ENCODE measurements at places on chromosomes 3 and 15. TPM values are rescaled to one million over a fixed set of nuclear protein-coding genes. Genes with fewer than 3 reads are reported as not detected.

FSTL1 gene
- 89.1 TPM for total RNA-seq

FBLN2 gene
- total RNA-seq, result 1.3 TPM

ATP2C1 gene
- 70.3 TPM for total RNA-seq

PPP1R14D gene
- total RNA-seq, result not detected

C2CD4B gene
- 0.70 TPM for total RNA-seq

TRPM1 gene
- total RNA-seq, result not detected

PIGBOS1 gene
- total RNA-seq, result 13.3 TPM

IL5RA gene
- not detected for total RNA-seq

PLS1 gene
- total RNA-seq, result 8.9 TPM

DNA sequence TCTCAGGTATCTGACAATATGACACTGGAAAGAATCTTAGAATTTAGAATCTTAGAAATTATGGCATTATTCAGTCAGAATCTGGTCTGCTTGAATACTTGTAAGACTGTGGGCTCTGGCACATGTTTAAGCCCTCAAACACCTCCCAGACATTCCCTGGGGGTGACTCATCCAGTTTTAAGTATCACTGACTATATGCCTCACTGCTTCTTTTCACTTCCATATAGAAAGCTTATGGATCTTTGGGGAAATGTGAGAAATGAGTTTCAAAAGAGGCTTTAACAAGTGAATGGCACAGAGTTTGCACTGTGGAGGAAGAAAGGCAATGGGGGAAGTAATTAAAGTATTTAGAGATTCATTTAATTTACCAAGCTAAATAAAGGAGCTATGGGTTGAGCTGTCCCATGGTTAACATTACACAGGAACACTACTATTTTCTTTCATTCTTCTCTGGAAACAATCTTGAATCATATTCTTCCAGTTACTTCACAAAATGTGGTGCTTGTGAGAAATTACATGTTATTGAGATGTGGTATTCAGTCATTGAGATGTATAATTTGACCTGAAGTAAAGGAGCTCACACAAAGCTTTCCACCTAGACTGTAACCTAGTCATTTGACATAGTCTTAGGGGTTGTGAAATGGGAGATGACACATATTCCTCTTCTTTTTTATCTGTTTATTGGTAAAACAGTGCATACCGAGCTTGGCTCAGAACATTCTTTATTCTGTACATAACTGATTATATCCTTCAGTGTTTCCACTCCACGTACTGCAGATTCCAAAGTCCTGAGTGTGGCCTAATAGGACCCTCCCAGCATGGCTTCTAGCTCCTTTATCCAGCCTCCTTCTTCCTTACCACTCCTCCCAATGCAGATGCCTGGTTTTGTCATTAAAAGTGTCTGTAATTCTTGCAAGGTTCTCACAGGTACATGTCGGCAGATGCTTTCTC is 544.6 kb upstream of the NECTIN3 start:
- peak; percentile 92 for DNase-seq

GRCh38 chr3:196186651-196187573 is 24.3 kb downstream of the ZDHHC19 start:
- no peak for DNase-seq

GRCh38 chr15:69830430-69830829 is 267.3 kb downstream of the TLE3 start:
- no peak for DNase-seq

- no peak for DNase-seq
These were observed 14.9 kb downstream of the TRH start for GRCh38 chr3:129989414-129989813.

DNA sequence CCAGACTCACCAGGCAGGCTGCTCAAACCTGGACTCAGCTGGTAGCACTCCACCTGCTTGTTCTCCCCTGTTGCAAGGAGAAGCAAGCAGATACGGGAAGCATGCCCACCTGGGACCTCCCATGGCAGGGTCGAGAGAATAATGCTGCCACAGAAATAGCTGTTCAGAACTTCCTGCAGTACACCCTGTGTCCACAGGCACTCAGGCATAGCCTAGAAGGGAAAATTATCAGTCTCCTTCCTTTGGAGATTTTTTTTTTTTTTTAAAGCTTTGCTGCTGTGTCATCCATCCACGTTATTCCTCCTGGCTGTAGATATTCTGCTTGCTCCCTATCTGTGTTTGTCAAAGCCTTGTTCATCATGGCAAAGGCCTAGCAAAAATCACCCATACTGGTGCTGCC is 32.7 kb upstream of the RPS17 start:
- DNase-seq, result no peak

GRCh38 chr3:11477407-11477911 is 166.3 kb downstream of the VGLL4 start:
- DNase-seq, result peak; percentile 18

GRCh38 chr3:177401375-177401774 is 204.1 kb upstream of the TBL1XR1 start:
- DNase-seq, result no peak

GRCh38 chr15:51051776-51052175 is 42.9 kb downstream of the TNFAIP8L3 start:
- peak; percentile 5 for DNase-seq

DNA sequence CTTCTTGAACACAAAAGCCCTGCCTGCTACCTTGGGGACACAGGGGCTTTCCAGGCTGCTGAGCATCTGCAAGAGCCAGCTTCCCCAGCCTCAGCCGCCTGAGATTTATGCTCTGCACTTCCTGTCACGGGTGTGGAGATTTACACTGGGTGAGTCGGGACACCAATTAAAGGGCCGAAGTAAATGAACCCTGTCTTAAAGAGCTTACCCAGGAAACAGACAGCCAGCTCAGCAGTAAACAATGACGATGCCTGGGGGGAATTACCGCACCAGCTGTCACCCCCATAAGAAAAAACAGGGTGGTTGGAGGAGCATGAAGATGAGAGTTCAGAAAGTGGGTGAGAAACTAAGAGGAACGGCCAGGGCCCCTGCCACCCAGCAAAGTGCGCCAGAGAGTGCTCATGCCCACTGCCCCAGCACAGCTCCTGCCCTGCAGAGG is 37.5 kb upstream of the IQSEC1 start:
- no peak for DNase-seq

GRCh38 chr15:52493968-52494367 is 34.7 kb downstream of the MYO5A start:
- peak; percentile 13 for DNase-seq

GRCh38 chr3:12585181-12585580 is 28.3 kb downstream of the MKRN2 start:
- DNase-seq, result no peak

DNA sequence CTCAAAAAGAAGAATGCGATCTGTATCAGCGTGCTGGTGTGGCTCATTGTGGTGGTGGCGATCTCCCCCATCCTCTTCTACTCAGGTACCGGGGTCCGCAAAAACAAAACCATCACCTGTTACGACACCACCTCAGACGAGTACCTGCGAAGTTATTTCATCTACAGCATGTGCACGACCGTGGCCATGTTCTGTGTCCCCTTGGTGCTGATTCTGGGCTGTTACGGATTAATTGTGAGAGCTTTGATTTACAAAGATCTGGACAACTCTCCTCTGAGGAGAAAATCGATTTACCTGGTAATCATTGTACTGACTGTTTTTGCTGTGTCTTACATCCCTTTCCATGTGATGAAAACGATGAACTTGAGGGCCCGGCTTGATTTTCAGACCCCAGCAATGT is 1.3 kb downstream of the P2RY1 start:
- DNase-seq, result no peak

DNA sequence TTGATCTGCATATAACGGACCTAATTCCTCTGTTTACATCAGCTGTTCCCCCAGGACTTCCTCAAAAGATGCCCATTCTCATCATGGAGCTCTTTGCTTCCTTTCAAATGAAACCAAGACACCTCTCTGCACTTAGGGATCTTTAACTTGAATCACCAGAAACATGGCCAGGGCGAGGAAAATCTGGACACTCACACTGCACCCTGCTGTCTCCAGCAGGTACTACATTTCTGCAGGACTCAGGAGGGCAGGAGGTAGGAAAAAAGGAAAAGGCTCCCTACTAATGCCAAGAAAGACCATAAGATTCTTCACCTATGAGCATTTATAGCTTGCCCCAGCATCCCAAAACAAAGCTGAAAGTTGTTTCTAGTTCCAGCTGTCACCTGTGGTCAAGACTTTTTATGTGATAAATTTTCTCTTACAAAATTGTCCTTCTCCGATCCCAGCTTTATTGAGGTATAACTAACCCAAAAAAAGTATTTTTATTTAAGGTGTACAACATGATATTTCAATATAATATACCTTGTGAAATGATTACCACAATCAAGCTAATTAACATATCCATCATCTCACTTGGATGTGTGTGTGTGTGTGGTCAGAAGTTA is 87.3 kb upstream of the C15orf61 start:
- peak; percentile 67 for DNase-seq

GRCh38 chr15:90690585-90690984 is 26.6 kb upstream of the BLM start:
- no peak for DNase-seq

DNA sequence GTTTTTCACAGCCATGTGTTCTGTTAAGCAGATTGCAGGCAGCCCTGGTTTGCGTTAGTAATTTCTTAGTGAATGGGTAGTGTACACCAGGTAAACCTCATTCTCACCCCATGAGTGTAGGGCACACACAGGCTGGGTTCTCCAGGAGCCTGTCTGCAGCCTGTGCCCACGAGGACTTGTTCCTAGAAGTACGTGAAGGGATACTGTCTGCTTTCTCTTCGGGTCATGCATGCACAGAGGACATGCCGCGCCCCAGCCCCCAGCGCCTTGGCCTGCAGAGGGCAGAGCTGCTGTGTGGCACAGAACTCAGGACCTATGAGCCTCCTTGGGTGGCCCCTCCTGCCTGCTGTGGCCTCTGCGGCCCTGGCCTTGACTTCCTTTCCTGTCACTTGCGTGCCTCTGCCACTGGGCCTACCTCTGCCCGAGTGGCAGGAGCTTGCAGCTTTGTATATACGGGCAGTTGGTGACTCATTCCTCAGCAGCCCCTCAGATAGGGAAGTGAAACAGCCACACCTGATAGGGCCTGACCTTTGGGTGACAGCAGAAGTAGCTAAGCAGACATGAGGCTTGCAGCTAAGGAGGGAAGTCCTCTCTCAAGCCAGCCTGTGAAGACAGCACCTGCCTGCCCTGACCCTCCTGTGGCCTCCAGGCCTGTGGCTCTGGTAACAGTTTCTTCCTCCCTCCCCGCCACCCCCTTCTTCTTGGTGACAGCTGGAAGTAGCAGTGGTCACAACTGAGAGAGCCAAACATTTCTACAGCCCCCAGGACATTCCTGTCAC is 19.5 kb downstream of the PPCDC start:
- DNase-seq, result no peak

DNA sequence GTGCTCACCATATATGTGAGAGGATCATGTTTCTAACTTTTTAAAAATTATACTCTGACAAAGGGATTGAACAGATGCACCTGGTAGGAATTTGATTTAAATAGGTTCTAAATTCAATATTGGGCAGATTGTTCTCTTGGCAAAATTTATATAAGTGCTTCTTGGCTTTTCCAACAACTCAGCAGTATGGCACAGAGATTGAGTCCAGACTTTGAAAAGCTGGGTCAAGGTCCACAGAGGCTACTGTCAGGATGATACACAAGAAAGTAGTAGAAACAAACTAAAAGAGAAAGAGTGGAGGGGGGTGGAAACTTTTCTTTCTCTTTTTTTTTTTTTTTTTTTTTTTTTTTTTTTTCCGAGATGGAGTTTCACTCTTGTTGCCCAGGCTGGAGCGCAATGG is 203.2 kb upstream of the ADAMTS9 start:
- DNase-seq, result no peak

- DNase-seq, result no peak
These were observed 64.2 kb downstream of the FAM43A start for GRCh38 chr3:194749631-194750490.

DNA sequence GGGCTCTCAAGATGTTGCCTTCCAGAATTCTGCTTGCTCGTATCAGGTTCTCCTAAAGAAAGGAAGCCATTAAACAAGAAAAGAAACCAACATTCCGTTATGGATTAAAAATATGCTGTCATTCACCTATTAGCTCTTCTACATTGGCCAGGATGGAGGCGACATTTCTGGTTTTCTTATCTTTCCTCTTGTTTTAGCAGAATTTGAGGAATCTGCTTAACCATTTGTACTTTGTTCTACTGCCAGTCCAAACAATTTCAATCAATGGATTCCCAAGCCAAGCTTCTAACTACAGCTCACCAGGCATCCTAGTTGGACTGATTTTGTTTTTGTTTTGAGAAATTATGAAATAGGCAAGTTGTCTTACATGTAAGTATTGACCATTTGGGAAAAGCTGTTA is 164.6 kb upstream of the TSC22D2 start:
- no peak for DNase-seq

- no peak for DNase-seq
These were observed 1.9 kb upstream of the CFAP92 start for GRCh38 chr3:128995737-128996136.

DNA sequence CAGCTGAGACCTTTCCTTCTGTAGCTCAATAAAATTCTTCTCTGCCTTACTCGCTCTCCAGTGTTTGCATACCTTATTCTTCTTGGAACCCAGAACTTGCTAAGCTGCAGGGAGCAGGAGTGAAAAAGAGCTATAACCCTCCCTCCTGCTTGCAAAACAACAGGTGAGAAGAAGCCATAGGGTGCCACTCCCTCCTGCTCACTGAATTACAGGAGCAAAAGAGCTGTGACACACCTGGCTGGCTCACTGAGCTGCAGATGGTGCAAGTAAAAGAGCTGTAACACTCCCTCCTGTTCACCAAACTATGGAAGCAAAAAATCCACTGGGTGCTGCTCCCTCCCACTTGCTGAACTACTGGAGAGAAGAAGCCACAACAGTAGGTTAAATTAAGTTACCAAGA is 44.2 kb upstream of the C2CD4B start:
- no peak for DNase-seq
